H9 (cell line): ENCODE measurements at places on chromosomes 11 and 22. TPM values are rescaled to one million over a fixed set of nuclear protein-coding genes. Genes with fewer than 3 reads are reported as not detected.

The CDC45 gene
- total RNA-seq = 32.7 and 35.7 TPM in 2 replicates

DNA sequence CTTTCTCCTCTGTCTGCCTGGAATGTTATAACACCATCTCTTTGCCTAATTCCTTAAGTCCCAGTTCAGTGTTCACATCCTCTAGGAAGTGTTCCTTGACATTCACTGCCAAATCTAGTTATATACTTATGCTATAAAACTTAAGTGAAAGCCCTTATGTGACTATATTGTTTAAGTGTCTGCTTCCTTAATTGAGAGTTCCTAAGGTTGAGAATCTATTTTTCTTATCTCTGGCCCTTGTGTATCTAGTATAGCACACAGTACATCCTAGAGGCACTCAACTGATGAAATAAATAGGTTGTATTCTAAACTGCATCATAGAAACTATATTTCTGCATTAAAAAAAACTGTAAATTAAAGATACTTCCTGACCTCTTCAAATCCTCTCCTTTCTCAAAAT is 16.9 kb downstream of the KMT5B start:
- no peaks in the 10 kb centered on the region for H3K36me3 ChIP-seq
- no peak overlapping the region for H3K4me3 ChIP-seq
- peaks cover 3% of the 10 kb centered on the region; the same call in 1 of the 2 replicates for H3K4me1 ChIP-seq
- H3K27me3 ChIP-seq = no peaks in the 10 kb centered on the region
- H3K27ac ChIP-seq = no peak overlapping the region

DNA sequence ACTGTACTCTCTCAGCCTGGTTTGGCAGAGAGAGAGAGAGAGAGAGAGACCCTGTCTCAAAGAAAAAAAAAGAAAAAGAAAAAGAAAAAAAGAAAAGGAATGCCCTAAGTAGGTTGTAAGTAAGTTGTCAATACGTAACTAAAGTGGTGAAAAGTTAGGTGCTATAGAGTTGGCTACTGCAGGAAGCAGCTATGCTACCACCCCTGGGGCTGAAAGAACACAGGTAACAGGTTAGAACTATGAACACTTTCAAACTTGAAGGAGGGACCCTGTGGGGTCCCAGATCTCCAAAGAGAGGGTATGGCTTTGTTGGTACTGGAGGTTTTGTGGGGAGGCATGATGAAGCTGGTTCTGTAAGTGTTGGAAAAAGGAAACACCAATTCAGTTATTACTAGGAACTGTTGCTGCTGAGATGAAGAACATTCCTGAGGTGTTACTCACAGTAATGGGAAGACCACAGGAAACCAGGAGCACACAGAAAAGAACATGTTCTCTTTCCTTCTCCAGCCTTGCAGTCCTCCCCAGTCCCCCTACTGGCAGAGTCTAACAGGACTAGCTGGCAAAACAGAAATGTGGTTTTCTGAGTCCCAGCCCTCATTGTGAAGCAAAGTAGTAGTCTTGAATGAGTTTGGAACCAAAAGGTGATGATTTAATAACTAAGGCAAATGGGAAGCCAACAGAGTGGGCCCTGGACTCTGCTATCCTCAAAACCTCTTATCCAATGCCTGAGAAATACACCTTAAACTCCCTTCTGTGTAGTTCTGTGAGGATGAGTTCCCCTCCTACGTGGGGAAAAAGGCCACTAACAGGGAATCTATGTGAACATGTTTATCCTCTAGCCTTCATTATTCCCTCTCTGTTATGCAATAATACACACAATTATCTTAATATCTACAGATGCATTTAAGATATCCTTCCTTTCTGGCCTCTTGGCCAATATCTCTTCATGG is 427.0 kb upstream of the DDI1 start:
- H3K27me3 ChIP-seq = no peaks in the 10 kb centered on the region
- no peak overlapping the region for H3K27ac ChIP-seq
- peak; percentile 48 for DNase-seq

- no peak overlapping the region for H3K4me3 ChIP-seq
- DNase-seq = no peak
- H3K27me3 ChIP-seq = no peaks in the 10 kb centered on the region
- H3K4me1 ChIP-seq = no peaks in the 10 kb centered on the region
Measured at GRCh38 chr11:32121012-32121411, 30.1 kb downstream of the RCN1 start.

The FOLR2 gene
- total RNA-seq = not detected in 2 replicates

The NELL1 gene
- 0.09 and 0.22 TPM in 2 replicates for total RNA-seq

The LRP4 gene
- total RNA-seq = 11.3 and 11.6 TPM in 2 replicates

The F2 gene
- not detected in 2 replicates for total RNA-seq

DNA sequence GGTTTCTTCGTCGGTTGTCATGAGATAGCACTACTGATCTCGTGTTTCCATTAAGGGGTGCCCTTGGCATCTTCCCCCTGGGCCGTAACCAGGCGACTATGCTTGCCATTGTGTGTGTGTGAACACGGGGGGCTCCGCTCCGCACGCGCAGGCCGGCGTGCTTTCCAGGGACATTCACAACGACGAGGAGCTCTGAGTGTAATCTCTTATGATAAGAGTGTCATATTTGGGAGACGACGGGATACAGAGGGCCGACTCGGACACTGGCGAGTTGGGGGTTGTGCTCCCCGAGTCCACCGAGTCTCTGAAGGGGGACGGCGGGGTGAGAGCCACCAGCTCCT is 170.9 kb upstream of the CTSC start:
- H3K4me3 ChIP-seq = peak overlapping the region; percentile 84
- no peak overlapping the region for H3K27ac ChIP-seq

- peaks cover 5% of the 10 kb centered on the region; the same call in 1 of the 2 replicates for H3K4me1 ChIP-seq
- no peak overlapping the region for H3K27ac ChIP-seq
- DNase-seq = no peak
- no peaks in the 10 kb centered on the region for H3K27me3 ChIP-seq
- no peak overlapping the region for H3K4me3 ChIP-seq
- H3K36me3 ChIP-seq = peaks cover 35% of the 10 kb centered on the region
Measured at GRCh38 chr22:33654173-33654895, 265.9 kb downstream of the LARGE1 start.

DNA sequence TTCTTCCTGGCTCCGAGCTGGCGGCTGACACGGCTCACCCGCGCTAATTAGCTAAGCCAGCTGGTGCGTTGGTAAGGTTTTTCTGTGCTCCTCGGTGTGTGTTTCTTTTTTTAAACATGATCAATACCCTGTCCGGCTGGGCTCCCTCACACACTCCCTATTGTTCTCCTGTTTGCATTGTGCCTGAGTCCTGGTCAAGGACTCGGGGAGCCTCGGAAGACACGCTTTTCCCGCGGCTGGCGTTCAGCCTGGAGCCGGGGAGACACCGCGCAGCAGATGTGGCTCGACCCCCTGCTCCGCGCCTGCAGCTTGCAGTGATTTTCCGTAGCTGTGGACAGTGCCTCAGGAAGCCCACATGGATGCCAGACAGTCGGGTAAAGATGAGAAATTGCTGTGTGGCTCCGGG is 454.9 kb upstream of the CADM1 start:
- no peak for DNase-seq
- no peaks in the 10 kb centered on the region; the same call in 1 of the 2 replicates for H3K4me1 ChIP-seq
- no peak overlapping the region for H3K27ac ChIP-seq
- H3K36me3 ChIP-seq = no peaks in the 10 kb centered on the region

DNA sequence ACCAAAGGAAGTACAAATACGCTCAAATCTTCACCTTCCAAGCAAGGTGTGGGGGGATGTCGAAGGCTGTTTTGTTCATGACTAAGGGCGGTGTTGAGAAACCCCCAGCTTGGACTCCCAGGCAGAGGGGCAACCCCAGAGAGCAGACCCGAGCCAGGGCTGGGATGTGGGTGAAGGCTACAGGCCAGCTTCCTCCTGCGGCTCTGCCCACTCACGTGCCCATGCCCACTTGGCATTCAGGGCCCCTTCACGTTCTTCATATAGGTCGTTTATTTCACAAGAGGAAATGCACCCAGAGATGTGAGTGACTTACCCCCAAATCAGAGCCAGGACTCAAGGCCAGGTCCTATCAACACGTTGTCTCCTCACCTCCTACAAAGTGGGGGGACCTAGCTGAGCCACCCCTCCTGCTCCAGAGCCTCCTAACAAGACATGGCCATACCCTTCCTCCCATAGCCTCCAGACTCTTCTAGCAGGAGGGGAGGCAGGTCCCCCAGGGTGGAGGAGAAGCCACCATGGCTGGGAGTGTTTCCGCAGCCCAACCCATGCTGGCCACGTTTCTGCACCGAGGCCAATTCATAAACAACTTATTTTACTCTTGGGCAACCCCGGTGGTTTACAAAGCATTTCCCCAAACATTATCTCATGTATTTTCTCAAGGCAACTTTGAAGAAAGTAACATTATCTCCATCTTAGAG is 22.0 kb downstream of the TMEM184B start:
- H3K4me3 ChIP-seq = no peak overlapping the region
- no peaks in the 10 kb centered on the region for H3K27me3 ChIP-seq
- DNase-seq = no peak
- no peaks in the 10 kb centered on the region for H3K4me1 ChIP-seq
- H3K27ac ChIP-seq = no peak overlapping the region

GRCh38 chr22:43704051-43704450 is 108.1 kb downstream of the EFCAB6 start:
- no peaks in the 10 kb centered on the region for H3K27me3 ChIP-seq
- H3K27ac ChIP-seq = no peak overlapping the region
- no peak overlapping the region for H3K4me3 ChIP-seq

DNA sequence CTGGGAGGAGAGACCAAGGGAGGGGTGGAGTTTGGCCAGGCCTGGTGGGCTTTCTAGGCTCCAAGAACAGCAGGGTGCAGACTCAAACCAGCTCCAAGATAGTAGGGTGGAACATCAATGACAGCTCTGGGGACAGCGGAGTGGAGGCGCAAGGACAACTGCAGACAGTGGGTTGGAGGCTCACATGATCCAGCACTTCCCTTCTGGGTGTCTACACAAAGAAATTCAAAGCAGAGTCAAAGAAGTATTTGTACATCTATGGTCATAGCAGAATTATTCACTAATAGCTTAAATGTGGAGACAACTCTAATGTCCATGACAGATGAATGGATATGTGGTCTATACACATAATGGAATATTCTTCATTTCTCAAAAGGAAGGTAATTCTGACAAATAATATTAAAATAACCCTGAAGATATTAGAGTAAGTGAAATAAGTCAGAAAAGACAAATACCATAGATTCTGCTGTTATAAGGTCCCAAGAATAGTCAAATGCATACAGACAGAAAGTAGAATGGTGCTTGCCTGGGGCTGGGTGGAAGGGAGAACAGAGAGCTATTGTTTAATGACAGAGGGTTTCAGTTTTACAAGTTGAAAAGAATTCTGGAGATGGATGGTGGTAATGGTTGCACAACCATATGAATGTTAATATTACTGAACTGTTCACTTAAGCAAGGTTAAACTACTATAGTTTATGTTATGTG is 5.5 kb upstream of the GAB4 start:
- H3K4me3 ChIP-seq = no peak overlapping the region
- no peak for DNase-seq
- peaks cover 6% of the 10 kb centered on the region; the same call in 1 of the 2 replicates for H3K27me3 ChIP-seq
- no peak overlapping the region for H3K27ac ChIP-seq
- H3K36me3 ChIP-seq = no peaks in the 10 kb centered on the region

DNA sequence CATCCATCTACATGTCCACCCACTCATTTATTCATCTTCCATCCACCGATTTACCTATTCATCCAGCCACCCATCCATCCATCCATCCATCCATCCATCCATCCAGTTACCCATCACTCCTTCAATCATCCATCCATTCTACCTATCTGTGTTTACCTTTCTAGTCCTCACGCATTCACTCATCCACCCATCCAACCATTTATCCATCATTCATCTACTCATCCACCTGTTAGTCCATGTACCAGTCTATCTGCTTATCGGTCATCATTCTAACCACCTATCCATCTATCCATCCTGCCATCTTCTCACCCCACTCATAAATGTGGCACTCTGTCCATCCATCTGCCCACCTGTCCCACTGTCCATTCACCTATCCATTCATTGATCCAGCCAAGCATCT is 21.9 kb upstream of the MYEOV start:
- H3K4me1 ChIP-seq = no peaks in the 10 kb centered on the region
- DNase-seq = no peak
- no peak overlapping the region for H3K4me3 ChIP-seq
- H3K27ac ChIP-seq = no peak overlapping the region

DNA sequence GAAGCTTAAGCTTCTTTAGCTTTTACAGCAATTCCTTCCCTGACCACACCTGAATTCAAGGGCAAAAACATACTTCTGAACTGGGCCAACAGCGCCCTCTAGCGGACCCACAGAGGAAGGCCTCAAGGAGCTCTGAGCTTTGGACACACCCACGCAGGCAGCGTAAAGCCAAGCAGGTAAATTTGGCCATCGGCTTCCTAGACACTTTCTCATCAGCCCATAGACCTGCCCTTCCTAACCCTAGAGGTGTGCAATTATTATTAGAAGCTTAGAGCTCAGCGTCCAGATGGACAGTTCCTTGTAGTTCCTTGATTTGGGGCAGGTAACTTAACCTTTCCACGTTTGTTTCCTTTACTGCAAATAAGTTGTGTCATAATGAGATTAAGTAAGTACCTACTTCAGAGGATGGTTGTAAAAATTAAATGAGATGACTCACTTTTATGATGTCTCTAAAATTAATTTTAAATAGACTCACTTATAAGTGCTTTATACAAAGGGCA is 25.7 kb upstream of the HMGXB4 start:
- no peak overlapping the region for H3K27ac ChIP-seq
- no peaks in the 10 kb centered on the region for H3K27me3 ChIP-seq
- H3K4me1 ChIP-seq = no peaks in the 10 kb centered on the region; the same call in none of the 2 replicates
- H3K36me3 ChIP-seq = no peaks in the 10 kb centered on the region
- peak; percentile 86 for DNase-seq

GRCh38 chr11:115724666-115725065 is 220.5 kb upstream of the CADM1 start:
- H3K36me3 ChIP-seq = no peaks in the 10 kb centered on the region
- H3K27me3 ChIP-seq = no peaks in the 10 kb centered on the region
- DNase-seq = no peak
- H3K4me3 ChIP-seq = no peak overlapping the region

DNA sequence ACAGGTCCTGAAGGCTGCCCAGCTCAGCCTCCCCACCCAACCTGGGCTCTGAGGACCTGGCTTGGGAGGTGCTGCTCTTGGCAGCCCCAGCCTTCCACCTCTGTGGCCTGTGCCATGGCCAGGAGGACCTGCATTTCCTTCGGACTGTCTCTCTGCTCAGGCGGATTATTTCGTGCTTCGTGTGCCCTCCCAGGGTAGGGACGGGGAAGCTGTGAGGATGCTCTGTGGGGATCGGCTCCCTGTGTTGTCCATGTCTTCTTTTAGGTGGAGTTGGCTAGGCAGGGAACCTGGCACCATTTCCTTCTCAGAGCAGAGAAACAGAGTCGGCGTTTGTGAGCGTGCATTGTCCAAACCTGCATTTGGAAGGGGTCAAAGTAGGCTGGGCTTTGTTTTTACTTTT is 34.1 kb downstream of the BCR start:
- no peak overlapping the region for H3K4me3 ChIP-seq
- H3K27me3 ChIP-seq = no peaks in the 10 kb centered on the region
- no peak for DNase-seq
- H3K27ac ChIP-seq = no peak overlapping the region
- H3K36me3 ChIP-seq = peaks cover 6% of the 10 kb centered on the region

- no peaks in the 10 kb centered on the region; the same call in 1 of the 2 replicates for H3K4me1 ChIP-seq
- no peak overlapping the region for H3K27ac ChIP-seq
- peaks cover 42% of the 10 kb centered on the region for H3K36me3 ChIP-seq
- H3K4me3 ChIP-seq = no peak overlapping the region
- no peak for DNase-seq
- no peaks in the 10 kb centered on the region for H3K27me3 ChIP-seq
Measured at GRCh38 chr22:17192186-17192585, 27.0 kb downstream of the ADA2 start.
